Activated CD8-positive, alpha-beta memory T cell treated with anti-CD3 and anti-CD28 coated beads for 1 hour (primary cell): ENCODE measurements at places on chromosomes 4 and X.

DNA sequence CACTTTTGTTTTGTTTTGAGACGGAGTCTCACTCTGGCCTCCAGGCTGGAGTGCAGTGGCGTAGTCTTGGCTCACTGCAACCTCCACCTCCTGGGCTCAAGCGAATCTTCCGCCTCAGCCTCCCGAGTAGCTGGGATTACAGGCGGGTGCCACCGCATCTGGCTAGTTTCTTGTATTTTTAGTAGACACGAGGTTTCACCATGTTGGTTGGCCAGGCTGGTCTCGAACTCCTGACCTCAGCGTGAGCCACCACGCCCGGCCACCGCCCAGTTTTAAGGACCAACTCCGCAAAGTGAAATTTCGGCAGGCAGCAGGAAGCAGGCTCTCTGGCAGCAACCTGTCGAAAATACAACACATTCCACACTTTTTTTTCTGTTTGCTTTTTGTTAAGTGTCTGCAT, 13.4 kb downstream of the DHRSX start:
- no peak for DNase-seq

DNA sequence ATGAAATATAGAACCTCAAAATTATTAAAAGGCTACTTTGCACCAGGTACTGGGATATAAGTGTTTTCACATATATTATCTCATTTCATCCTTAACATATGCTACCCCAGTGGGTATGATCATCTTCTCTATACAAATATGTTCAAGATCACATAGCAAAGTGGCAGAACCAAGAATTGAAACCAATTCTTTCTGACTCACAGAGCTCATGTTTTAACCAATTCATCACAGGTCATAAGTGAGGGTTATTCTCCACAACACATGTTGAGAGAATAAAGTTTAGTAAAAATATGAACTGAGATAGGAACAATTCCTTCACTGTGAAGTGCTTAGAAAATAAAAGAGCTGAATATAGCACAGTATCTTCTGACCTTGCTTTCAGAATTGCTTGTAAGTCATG, 442.9 kb upstream of the RASGEF1B start:
- DNase-seq: no peak

GRCh38 chr4:41541687-41542094, 3.7 kb downstream of the LIMCH1 start:
- DNase-seq: no peak

GRCh38 chr4:120769227-120769626, 153.3 kb downstream of the PRDM5 start:
- no peak for DNase-seq

- no peak for DNase-seq
Measured at GRCh38 chrX:67724359-67725110, 180.7 kb downstream of the AR start.

DNA sequence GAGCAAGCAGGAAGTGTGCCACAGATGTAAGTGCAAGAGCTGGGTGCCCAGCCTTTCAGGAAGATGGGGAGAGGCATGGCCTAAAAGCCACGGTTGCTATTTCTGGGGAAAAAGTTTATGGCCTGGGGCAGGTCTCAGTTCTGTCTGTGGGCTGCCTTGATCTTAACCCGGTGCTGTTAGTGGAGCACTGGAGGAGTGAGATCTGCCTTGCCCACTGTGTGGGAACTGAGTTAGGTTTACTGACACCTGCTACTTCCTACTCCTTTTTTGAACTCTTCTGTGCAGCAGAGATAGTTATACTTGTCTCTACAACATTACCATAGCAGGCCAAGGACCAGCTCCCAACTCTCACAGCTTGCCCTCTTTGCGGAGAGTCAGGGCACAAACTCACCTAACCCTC, 76.5 kb downstream of the ITM2A start:
- DNase-seq: no peak

DNA sequence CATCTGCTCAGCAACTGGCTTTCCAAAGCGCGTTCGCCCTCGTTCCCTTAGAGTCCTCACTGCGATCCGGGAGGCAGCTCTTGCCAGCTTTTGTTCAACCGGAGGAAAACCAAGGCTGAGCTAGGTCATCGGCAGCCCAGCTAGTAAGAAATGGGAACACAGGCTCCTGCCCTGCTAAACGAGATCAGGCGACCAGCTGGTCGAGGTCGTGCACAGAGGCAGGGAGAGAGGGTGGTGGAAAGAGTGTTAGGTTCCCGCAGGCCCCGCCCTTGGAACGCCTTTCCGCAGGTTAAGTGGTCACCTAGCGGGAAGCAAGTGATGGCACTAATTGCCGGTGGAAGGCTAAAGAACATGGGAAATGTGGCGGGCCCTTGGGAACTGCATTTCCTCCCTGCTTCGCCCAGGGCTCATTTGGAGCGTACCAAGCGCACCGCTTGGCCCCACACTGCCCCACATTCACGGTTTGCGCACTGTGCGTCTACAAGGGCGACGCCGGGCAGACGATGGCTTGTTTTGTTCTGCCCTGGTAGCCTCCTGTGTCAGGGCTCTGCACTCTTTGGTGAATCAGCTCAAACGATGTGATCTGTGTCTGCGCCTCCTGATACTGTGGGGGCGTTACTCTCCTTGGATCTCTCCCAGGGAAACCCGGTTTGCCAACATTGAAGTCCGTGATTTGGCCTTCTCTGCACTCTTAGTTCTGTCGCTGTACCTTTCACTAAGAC, 7.2 kb upstream of the PRDM8 start:
- no peak for DNase-seq

DNA sequence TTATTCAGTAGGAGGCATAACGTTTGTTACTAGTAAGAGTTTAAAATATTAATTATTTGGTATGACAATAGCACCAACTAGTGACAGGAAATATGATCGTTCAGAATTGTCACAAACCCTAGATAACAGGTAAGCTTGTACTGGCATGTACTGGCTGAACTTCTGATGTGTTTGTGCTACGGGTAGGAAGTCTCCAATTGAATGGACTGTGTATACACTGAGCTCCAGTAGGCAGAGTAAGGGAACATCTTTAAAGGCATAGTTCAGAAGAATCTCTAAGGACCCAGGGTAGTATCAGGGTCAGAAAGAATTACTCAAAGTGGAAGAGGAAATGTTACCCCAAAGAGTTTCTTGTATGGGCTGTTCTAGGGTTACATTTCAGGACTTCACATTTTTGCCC, 230.4 kb downstream of the EDA2R start:
- no peak for DNase-seq

- DNase-seq: no peak
Measured at GRCh38 chrX:17413228-17413627, 38.2 kb downstream of the NHS start.

- DNase-seq: no peak
Measured at GRCh38 chrX:74579597-74580198, 34.7 kb downstream of the RLIM start.

DNA sequence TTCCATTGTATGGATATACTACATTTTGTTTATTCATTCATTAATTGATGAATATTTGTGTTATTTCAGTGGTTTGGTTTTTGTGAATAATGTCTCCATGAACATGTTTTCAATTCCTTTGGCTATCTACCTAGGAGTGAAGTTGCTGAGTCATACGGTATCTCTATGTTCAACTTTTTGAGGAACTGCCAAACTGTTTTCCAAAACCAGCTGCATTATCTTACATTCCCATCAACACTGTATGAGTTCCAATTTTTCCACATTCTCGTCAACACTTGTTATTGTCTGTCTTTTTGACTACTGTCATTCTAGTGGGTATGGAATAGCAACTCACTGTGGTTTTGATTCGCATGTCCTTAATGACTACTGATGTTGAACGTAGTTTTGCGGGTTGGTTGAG, 388.6 kb upstream of the MAGEB2 start:
- DNase-seq: no peak

- no peak for DNase-seq
Measured at GRCh38 chrX:11347300-11347699, 54.1 kb downstream of the AMELX start.

DNA sequence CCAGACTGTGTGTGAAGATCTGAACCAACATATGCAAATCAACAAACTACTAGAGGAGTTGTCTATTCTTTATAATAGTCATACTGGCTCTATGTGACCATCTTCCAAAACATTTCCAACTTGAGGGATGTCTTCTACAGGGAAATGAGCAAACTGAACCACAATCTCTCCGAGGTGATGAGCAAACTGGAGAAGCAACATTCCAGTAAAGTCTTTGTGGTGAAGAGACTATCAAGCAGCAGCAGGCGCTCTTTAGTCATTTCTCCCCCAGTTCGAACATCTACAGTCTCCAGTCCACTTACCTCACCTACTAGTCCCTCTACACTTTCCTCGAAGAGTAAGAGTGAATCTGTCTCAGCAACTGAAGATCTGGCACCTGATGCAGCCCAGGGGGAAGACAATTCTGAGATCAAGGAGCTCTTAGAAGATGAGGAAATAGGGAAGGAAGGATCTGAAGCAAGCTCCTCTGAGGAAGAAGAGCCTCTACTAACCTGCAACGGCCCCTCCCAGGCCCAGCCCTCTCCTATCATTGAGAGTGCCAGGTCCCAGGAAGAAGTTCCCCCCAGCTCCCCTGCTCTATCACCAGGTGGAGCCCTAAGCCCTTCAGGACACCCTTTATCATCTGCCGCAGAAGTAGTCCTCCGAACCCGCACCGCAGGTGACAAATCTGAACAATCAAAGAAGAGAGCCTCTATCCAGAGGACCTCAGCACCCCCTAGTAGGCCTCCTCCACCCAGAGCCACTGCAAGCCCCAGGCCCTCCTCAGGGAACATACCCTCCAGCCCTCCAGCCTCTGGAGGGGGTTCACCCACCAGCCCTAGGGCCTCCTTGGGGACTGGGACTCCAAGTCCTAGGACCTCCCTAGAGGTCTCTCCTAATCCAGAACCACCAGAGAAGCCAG, 98.1 kb downstream of the HNRNPD start:
- DNase-seq: no peak

GRCh38 chrX:45771560-45772340, 571.1 kb upstream of the DIPK2B start:
- no peak for DNase-seq

GRCh38 chr4:2048831-2049230, 10.3 kb upstream of the NAT8L start:
- DNase-seq: no peak

GRCh38 chrX:76279007-76279406, 106.1 kb downstream of the PBDC1 start:
- peak; percentile 7 for DNase-seq

- no peak for DNase-seq
Measured at GRCh38 chr4:52714597-52715254, 36.5 kb downstream of the ERVMER34-1 start.

GRCh38 chr4:19224820-19225219, 1026.9 kb upstream of the SLIT2 start:
- no peak for DNase-seq

DNA sequence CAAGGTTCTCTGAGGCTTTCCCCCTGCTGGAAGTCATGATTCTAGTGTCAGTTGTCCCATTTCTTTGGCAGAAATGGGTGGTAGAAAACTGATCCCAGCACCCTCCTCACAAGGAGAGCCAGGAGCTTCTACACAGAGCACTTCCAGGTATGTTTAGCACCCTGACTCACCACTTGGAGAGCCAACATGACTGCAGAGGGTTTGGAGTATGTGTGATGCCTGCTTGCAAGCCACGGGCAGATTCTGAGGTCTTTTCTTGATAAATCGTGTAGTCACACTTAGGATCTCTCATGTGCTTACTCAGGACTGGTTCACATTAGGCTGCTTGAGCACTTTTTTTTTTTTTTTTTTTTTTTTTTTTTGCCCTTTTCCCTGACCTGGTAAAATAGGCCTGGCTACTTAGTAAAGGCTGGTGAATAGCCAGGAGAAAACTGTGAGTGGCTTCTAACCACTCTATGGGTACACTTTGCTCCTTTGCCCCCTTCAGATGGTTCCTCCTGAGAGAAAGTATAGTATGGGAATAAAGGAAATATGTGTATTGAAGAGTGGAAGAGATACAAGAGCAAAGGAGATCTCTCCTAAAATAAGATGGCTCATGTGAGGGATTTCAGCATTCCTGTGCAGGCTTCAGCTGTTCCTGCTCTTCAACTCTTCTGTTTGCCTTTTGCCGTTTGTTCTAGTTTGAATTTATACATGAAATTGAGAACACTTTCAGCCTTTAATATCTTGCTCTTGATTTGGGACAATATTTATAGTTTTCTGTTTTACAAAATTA, 103.6 kb downstream of the EMCN start:
- no peak for DNase-seq

DNA sequence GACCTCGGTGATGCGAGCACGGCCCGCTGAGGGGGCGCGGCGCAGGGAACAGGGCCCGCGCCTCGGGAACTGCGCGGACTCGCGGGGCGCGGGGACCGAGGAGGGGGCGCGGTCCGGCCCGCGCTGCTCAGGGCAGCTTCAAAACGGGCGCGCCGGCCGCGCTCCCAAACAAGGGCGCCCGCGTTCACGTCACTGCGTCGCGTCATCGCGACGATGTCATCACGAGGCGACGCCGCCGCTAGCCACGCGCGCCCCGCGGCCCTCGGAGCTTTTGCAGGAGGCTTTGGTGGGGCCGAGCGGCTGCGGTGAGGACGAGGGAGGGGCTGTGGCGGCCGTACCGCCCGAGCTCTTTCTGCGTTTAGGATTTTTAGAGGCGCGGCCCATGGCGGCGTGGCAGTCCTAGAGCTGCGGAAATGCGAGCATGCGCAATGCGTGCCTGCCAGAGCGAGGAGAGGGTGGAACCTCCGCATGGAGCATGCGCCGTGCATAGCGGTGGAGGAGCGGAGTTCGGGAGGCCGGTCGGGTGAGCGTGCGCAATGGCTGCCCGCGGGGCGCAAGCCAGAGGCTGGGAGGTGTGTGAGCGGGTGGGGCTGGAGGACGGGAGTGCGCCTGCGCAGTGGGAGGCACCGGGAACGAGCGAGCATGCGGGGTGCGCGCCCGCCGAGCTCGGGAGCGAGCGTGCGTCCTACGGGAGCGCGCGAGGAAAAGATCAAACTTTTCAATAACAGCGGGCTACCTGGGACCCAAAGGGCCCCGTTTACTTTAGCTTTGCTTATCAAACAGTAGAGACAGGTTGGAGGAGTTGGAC, at the start of gene PPP2R3B:
PPP2R3B (minus strand) TSS at position 140 of the 808 bp plus-strand sequence. CDS start 216 bp downstream, outside the sequence.
- peak; percentile 98 for DNase-seq

- DNase-seq: no peak
Measured at GRCh38 chrX:24231641-24232179, 82.2 kb downstream of the SUPT20HL2 start.

GRCh38 chr4:10028910-10029309, 7.6 kb upstream of the SLC2A9 start:
- DNase-seq: no peak

DNA sequence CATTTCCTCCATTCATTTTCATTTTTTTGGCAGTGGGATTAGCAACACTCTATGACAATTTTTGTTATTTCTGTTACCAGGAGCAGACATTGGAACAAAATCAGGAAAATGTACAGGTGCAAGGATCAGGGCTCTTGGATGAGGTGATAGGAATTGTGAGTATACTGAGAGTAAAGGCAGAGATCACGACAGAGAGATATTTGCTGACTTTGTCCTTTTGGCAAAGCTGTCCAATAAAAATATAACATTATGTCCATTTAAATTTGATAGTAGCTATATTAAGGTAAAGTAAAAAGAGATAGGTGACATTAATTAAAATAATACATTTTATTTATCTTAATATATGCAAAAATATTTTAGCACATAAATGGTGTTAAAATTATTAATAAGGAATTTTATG, 373.1 kb upstream of the GNPDA2 start:
- DNase-seq: no peak

- no peak for DNase-seq
Measured at GRCh38 chr4:110062166-110062565, 136.2 kb downstream of the ELOVL6 start.

GRCh38 chrX:6826856-6827255, 291.9 kb upstream of the VCX3A start:
- no peak for DNase-seq
